Activated naive CD4-positive, alpha-beta T cell treated with anti-CD3 and anti-CD28 coated beads, Interleukin-2, amount 50 U/mL, for 72 hours (primary cell): ENCODE measurements at places on chromosomes 16 and 17.

GRCh38 chr17:14926526-14927122 lies 338.5 kb downstream of the PMP22 start:
- no peak for DNase-seq

- DNase-seq, result peak; percentile 84
These were observed 3.0 kb upstream of the CHD3 start for GRCh38 chr17:7885367-7886226.

DNA sequence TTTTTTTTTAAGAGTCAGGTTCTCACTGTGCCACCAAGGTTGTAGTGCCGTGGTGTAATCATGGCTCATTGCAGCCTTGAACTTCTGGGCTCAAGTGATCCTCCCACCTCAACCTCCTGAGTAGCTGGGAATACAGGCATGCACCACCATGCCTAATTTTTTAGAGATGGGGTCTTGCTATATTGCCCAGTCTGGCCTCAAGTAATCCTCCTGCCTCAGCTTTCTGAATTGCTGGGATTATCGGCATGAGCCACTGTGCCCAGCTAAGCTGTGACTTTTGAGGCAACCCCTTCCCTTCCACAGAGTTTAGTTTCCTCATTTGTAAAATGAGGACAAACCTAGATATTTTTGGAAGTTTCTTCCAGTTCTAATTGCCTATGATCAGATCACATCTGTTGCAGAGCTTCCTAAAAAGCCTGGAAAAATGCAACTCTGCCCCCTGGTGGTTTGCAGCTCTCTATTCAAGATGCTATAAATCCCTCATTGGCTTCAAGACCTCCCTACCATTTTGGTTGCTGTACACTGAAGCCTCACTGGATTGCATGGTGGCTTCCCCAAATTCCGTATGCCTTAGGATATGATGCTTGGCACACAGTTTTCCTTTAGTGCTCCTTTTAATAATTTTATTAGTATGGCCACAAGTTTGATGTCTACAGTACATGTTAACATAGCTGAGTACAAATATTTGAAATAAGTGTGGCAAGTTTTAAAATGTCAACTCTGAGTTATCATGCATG lies 19.3 kb downstream of the GDE1 start:
- no peak for DNase-seq

- DNase-seq, result no peak
These were observed 7.2 kb downstream of the EFCAB5 start for GRCh38 chr17:29948448-29949215.

DNA sequence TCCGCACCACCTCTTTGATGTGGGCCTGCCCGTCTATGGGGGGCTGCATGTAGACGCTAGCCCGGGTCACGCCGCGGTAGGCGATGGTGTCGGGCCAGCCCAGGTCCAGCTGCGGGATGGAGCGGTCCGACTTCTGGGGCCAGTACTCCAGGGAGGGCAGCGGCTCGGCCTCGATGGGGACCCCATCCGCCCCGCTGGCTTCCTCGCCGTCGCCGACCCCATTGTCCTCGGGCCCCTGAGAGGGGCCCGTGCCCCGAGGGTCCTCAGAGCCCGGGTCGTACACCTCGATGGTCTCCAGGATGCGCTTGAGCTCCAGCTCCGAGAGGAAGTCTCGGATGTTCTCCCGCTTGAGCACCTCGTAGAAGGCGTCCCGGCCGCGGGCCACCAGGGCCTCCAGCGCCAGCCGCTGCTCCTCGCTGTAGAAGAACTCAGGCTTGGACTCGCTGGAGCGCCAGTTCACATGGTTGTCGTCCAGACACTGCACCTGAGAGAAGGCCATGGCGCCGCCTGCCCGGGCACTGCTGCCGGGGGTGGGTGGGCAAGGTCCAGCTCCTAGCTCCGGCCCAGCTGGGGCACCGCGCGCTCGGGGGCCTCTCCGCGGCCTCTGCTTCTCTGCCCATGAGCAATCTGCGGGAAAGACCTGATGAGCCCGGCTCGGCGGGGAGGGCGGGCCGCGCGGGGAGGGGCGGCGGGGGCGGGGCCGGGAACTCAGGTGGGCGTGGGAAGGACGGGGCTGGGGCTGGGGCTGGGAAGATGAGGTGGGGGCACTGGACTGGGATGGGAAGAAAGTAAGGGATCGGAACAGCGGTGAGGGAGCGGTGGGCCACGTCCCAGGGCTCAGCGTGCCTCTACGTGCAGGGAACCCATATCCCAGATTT lies 782 bp downstream of the FAM83G start:
- DNase-seq, result peak; percentile 41

DNA sequence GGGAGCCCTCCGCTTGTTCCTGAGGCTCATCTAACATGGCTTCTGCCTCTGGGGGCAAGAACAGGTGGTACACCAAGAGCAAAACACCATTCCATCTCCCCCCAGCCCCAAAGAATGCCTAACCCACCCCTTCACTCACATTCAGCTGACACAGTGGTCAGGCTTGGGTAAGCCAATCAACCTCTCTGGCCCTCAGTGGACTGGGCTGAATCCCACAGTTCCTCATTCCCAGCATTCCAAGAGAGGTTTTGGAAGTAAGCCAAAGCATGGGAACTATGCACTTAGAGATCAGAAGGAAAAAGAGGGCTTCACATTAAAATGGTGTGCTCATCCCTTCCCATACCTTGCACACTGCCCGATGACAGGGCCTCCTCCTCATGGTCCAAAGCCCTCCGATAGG lies 7.8 kb downstream of the PIGS start:
- DNase-seq, result no peak

DNA sequence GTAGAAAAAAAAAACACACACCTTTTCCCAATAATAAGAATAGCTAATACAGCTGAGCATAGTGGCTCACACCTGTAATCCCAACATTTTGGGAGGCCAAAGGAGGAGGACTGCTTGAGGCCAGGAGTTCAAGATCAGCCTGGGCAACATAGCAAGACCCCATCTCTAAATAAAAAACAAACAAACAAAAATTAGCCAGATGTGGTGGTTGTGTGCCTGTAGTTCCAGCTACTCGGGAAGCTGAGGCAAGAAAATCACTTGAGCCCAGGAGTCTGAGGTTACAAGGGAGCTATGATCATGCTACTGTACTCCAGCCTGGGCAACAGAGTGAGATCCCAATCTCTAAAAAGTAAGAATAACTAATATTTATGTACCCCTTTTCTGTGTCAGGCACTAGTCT lies 42.8 kb upstream of the GFOD2 start:
- no peak for DNase-seq

DNA sequence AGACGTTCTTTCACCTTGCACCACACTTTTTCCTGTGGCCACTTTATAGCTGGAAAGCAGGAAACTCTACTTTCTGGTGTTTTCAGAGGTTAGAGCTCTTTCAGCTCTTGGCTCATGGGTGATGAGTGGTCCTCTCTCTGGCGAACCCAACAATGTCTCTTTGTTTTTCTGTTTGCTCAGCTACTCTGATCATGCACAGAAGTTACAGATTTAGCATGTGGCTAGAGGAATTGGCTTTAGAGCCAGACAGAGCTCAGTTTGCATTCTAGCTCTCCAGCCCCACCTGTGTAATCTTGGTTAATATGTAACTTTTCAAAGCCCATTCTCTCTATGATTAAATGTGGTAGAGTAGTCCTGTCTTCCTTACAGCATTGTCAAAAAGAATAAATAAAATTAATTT lies 225.2 kb downstream of the HAPSTR1 start:
- no peak for DNase-seq
